Activated naive CD4-positive, alpha-beta T cell (primary cell): ENCODE measurements at places on chromosomes 6 and 20.

DNA sequence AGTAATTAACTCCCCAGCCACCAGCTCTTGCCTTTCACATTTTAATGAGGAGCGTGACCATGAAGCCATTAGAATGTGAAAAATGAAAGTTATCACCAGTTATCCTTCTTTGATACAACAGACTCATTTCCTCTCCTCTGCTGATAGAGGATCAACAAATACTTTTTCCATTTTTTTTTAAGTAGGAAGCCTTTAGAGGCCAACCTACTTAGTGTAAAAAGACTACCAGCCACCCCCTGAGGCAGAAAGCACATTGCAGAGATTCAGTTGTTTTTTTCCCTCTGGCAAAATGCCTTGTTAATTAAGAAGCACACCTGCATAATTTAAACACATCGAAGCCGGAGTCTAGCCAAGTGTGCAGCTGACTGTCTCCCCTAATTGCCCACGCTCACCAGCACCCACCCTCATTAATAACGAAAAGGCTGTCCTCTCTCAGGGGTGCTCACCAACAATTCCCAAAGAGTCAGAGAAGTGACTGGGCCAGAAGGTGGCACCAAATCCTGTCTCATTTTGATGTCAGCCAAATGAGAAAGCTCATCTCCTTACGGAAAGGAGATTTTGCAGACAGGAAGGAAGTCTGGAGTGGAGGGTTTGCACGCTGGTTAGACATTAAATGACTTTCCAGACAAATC is 60.9 kb upstream of the MC3R start:
- DNase-seq, result no peak

DNA sequence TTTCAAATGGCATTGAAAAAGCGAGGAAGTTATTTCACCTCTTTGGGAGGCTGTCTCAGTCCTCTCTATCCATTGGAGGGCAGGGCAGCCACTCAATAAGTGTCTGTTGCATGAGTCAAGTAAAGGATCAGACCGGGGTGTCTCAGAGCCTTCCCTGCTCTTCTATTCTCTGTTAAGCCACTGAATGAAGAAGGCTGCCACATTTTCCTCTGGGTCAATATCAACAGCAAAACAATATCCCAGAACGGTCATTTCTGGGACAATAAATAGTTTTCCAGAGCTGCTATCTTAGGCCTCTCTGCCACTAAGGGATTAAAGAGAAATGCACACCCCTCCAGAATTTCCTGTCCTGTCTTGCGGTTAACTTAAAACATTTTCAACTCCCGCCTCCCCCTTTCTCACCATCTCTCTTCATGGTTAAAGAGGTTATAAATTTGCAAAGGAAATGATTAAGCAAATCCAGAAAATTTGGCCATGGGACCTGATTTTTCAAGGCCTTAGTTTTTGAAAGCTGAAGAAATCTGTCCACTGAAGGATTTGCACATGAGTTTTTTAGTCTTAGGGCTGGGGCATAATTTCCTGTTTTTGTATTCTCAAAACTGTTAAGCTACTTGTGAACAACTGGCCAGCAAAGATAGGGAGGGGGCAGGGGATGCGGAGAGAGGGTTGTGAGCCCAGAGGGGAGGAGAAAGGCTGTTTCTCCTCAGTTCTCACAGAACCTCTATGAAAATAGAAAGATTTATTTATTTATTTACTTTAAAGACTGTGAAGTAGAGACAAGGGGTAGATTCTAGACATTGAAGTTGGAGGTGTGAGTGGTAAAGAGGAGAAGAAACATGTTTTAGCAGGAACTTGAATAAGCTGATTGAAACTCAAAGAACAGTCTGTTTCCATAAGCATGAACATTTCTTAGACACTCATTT is 135.7 kb downstream of the BCAS1 start:
- DNase-seq, result no peak

DNA sequence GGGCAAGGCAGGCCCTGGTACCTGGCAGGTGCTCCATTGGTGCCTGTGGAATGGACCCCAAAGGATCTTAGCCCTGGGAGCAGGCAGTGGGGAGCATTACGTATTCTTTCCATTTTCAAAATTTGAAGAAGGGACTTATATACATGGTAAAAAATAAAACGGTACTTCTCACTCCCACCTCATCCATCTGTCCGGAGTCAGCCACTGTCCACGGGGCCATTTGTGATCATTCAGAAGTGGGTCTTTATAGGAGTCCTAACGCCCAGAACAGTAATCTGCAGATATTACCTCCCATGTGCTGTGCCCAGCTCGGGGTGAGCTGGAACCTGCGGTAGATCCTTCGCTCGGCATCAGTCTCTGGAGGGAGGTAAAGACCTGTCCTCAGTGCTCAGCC is 110.4 kb downstream of the SYCP2 start:
- DNase-seq, result no peak

- peak; percentile 58 for DNase-seq
Observed at GRCh38 chr20:50478162-50478990, 31.8 kb upstream of the PTPN1 start.

- no peak for DNase-seq
Observed at GRCh38 chr6:25407431-25407830, 128.3 kb downstream of the CARMIL1 start.

DNA sequence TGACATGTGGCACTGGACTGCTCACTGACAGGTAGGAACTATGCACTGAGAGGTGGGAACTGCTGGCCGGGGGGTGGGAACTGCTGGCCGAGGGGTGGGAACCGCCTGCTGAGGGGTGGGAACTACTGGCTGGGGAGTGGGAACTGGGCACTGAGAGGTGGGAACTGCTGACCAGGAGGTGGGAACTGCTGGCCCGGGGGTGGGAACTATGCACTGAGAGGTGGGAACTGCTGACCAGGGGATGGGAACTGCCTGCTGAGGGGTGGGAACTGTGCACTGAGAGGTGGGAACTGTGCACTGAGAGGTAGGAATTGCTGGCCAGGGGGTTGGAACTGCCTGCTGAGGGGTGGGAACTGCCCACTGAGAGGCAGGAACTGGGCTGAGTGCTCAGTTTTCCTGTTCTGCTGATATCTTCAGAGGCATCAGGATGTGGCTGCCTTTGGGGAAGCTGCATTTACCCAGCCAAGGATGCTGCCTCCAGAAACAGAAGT is 90.2 kb downstream of the THBS2 start:
- no peak for DNase-seq

GRCh38 chr6:163756079-163756478 is 341.6 kb downstream of the QKI start:
- no peak for DNase-seq

- DNase-seq, result no peak
Observed at GRCh38 chr20:50624351-50625016, 66.9 kb downstream of the RIPOR3 start.

- no peak for DNase-seq
Observed at GRCh38 chr20:31972471-31973021, 4.6 kb downstream of the XKR7 start.

DNA sequence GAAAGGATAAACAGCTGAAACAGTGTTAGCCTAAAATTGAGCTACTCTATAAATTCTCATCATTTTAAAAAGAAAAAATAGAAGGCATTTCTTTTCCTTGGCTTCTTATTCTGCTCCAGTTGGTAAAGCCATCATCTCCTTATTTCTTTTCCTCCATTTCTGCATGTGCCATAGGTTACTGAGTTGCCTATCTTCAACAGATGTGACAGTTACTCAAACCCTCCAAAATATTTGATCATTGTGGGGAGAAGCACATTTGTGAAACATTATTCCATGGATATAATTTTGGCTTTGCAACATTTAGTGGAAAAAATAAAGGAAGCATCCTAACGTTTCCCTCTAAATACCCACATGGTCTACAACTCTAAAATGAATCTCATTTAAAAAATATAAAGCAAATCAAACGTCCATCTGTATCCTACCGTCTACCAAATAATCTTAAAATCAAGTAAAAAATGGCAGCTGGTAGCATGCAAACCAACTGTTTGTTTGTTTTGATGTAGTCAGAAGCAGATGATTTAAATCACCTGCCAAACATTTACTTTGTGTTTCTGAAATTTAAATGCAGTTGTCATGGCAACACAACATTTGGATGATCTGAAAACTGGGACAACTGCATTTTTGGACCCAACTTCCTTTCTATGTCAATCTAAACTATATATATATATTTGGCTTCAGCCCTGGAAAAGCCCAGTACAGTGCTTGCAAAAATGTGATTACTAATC is 16.8 kb upstream of the SNX9 start:
- no peak for DNase-seq

DNA sequence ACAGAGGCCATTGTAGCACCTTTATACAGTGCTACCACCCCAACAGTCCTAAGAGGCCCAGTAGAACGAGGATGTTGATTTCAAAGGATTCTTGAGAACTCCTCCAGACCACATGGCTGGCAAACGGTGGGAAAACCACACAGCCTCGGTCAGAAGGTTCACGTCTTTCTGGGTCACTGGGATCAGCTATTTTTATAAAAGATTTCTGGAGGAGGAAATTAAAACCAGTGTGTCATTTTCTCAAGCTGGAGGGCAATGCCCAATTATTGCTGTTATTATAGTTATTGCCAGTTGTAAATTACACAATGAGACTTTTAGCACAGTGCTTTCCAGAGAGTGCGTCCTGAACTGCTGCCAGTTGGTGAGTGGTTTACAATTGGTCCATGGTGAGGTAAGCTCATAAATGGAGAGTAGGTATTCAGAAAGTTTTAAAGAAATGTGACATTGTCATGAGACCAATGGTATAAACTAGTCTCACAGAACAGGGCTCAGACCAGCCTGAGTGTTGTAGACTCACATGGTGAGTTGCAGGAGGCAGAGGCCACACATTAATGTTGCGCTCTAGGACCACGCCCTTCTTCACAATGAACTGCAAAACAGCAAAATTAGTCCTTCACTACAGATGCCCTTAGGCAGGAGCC is 8.4 kb upstream of the PPP1R14C start:
- no peak for DNase-seq

GRCh38 chr6:100152201-100152600 is 158.2 kb upstream of the MCHR2 start:
- DNase-seq, result no peak

GRCh38 chr6:113122060-113122459 is 735.1 kb upstream of the MARCKS start:
- DNase-seq, result no peak

DNA sequence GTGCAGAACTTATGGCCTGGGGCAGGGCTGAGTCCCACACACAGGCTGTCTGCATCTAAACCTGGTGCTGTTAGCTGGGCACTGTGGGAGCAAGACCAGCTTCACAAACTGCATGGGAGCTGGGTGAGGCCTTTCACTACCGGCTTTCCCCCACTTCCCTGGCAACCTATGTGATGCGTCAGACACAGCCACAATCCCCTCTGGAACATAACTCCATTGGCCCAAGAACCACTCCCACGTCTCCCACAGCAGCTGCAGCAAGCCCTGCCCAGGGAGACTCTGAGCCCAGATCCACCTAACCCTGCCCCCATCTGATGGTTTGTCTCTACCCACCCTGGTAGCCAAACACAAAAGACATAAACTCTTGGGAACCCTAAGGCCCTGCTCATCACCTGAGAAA is 9.3 kb downstream of the WDR27 start:
- no peak for DNase-seq

DNA sequence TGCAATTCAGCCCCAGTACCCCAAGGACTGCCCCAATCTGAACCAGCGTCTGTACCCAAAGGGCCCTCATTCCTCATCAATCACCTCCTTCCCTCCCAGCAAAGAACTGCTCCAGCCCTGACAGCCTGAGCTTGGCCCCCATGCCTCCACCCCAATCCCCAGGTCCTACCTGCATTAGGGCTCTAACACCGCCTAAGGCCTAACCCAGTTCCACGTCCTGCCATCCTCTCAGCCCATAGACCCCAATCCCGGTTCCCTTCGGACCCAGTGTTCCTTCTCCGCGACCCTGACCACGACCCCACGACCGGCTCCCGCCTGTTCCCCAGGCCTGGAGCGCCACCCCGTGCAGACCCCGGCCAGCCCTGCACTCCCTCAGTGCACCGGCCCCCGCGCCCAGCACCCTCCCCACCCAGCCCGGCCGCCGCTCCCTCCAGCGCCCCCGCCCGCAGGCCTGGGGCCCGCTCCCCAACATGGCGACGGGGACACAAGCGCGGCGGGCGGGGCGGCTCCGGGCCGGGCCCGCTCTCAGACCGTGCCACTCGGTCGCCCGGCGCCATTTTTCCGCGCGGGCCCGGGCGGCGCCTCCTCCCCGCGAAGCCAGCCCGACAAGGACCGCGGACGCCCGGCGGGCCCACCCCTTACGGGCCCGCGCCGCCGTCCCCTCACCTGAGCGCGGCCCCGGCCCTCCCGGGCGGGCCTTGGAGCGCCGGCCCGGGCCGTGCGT is 483 bp downstream of the NCOA6 start:
- DNase-seq, result peak; percentile 14

- no peak for DNase-seq
Observed at GRCh38 chr6:45661661-45662060, 283.9 kb upstream of the SUPT3H start.

DNA sequence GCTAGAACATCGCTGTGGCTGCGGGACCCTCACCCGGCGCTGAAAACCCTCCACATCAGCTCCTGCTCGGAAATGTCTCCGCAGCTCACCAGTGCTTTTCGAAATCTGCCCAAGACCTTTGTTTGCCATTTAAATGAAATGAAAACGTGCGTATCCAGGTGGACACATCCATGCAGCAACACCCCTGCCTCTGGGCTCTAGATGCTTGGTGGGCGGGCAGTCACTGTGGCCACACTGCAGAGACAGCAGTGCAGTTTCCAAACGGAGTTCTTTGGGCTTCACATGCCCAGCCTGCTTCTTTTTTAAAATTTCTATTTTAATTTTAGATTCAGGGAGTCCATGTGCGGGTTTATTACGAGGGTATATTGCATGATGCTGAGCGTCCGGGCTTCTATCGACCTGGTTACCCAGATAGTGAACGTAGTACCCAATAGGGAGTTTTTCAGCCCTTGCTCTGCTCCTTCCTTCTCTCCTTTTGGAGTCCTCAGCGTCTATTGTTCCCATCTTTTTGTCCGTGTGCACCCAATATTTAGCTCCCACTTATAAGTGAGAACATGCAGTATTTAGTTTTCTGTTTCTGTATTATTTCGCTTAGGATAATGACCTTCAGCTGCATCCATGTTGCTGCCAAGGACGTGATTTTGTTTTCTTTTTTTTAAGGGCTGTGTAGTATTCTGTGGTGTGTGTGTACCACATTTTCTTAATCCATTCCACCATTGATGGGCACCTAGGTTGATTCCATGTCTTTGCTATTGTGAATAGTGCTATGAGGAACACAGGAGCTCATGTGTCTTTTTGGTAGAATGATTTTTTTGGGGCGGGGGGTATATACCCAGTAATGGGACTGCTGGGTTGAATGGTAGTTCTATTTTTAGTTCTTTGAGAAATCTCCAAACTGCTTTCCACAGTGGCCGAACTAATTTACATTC is 4.8 kb upstream of the TUBB2B start:
- DNase-seq, result no peak

- DNase-seq, result no peak
Observed at GRCh38 chr6:35049900-35050756, 91.0 kb downstream of the TCP11 start.

DNA sequence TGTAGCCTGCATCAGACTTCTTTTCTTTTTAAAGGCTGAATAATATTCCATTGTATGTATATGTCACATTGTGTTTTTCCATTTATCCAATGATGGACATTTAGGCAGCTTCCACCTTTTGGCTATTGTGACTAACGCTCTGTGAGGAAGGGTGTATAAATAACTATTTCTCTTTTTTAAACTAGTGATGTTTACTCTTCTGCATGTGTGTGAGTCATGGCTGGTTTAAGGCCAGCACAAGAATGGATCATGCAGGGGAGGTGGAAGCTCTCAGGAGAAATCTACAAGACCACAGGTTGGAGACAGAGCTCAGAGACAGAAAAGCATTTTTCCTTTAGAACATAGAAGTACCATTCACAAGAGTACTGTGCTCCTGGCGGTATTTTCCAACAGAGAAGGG is 307.2 kb downstream of the SOX4 start:
- no peak for DNase-seq
